ENCODE measurements at places on chromosomes 4 and X.

GRCh38 chrX:13201605-13202219 lies 118.1 kb downstream of the ATXN3L start:
- no peak for DNase-seq

DNA sequence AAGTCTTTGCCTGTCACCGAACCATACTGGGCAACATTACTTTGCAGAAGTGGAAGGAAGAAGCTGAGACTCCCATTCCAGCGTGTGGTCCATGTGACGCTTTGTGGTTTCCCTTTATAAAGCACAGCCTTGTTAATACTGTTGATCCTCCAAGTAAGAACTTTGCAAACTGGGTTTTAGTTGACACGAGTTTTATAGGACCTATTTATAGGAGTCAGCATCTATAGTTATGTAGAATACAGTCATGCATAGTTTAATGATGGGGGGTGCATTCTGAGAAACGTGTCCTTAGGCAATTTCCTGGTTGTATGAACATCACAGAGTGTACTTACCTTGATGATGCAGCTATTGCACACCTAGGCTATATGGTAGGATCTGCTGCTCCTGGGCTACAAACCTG lies 1879.4 kb upstream of the TENM3 start:
- DNase-seq, result no peak

DNA sequence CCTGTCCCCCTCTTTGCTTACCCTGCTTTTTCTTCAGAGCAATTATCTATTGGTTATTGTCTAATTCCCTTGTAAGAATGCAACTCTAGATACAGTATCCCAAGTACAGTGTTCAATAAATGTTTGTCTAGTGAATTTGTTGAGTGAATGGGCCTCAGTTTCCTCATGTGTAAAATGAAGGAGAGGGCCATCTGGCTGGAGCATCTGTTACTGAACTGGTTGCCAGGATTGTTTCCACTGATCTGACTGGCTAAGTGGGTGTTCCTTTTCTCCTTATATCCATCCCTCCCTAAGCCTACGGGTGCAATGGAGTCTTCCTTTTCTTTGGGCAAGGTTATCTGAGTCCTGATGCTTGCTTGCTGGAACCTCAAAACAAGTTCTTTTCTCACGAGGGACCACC lies 185.2 kb upstream of the RPS6KA3 start:
- no peak for DNase-seq

DNA sequence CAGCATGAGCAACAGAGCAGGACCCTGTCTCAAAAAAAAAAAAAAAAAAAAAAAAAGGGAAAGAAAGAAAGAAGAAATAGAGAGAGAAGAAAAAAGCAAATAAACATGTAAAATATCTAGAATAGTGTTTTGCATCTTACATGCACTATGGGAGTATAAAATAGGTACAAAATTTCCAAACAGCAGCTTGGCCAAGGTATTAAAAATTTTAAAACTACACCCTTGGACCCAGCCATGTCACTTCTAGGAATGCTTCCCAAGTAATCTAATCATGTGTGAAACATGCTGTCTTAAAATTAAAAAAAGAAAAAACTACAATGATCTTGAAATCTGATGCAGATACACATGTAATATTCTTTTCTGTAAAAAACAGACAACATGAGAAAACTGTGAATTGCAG lies 21.6 kb downstream of the IRF2 start:
- DNase-seq, result no peak

DNA sequence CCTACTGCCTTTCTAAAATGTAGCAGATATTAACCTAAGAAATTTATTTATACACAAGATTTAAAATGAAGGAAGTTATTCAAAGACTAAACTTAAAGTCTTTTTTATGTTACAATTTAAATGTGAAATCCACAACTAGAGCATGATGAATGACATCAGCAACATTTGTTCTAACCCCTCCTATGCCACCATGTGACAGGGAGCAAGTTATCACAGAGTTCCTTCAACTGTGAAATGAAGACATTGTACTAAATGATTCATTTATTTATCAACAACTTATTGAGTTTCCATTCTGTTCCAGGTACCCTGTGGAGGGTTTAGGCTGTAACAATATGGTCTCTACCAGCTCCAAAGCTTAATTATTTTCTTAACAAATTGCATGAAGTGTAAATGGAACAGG lies 76.9 kb downstream of the SLC39A8 start:
- DNase-seq, result no peak

DNA sequence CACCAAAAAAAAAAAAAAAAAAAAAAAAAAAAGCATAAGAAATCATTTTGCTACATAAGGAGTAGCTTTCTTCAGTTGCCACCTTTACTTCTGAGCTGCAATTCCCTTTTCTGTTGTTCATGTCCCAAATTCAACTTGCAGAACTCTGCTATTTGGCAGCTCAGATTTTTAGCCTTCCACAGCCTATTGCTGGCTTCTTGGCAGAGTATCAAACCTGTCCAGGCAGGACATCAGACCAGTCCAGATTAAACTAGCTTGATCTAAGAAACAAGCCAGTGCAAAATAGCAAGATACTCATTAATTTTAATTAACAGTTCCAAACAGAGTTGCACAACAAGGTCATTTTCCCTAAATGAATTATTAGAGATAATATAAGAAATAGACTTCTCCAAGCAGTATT lies 123.6 kb upstream of the NR3C2 start:
- DNase-seq, result no peak

- no peak for DNase-seq
Measured at GRCh38 chr4:74230902-74231499, 73.1 kb downstream of the MTHFD2L start.

GRCh38 chr4:55673424-55673823 lies 37.3 kb upstream of the NMU start:
- no peak for DNase-seq

GRCh38 chrX:261167-261918 lies 19.8 kb upstream of the PLCXD1 start:
- DNase-seq, result no peak

- DNase-seq, result no peak
Measured at GRCh38 chrX:102739657-102740056, 19.1 kb downstream of the GPRASP3 start.

GRCh38 chr4:149699642-149700041 lies 116.0 kb downstream of the IQCM start:
- DNase-seq, result no peak

- no peak for DNase-seq
Measured at GRCh38 chr4:181820553-181820952, 422.6 kb upstream of the TENM3 start.

GRCh38 chrX:2463973-2464676 lies 36.7 kb downstream of the DHRSX start:
- DNase-seq, result no peak

GRCh38 chr4:143404555-143404954 lies 67.9 kb downstream of the GAB1 start:
- no peak for DNase-seq

- no peak for DNase-seq
Measured at GRCh38 chrX:13717700-13718472, 16.5 kb downstream of the TRAPPC2 start.

DNA sequence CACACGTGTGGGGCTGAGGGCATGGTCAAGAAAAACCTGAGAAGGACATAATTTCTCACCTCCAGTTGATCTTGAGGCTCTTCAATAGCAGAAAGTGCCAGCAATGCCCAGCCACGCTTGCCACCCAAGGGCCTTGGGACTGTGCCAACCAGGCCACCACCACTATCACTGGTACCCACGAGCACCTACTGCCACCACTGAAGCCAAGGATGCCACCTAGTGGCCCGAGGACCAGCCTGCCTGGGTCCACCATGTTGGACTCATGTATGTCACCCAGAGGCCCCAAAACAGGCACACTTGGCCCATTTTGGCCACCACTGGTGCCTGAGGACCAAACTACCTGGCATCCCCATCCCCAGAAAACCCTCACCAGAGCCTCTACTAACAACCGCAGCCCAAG lies 191.8 kb downstream of the ADAM29 start:
- no peak for DNase-seq

DNA sequence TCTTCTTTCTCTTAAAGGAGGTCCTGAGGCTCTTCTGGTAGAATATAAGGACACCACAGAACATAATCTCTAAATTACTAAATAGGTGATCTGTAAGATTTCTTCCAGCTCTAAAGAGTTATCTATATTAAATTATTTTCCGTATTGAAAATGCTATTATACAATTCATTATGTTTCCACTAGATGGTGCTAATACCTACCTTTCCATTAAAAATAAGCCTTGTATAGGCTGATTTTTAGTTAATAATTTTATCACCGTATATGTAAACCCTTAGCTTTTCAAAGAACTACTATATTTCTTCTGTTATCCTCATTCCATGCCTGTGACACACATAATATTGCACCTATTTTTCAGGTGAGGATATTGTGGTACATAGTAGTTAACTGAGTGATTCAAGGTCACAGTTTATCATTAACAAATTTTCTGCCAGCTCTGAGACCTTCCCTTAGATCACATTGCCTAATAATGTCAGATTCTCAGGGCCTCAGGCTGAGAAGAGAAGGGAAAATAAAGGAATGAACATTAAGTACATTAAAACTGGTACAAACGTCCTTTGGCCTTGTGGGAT lies 138.8 kb downstream of the TEX11 start:
- DNase-seq, result no peak

GRCh38 chr4:168831919-168832762 lies 177.9 kb downstream of the CBR4 start:
- DNase-seq, result peak; percentile 44

- DNase-seq, result no peak
Measured at GRCh38 chr4:158722291-158722916, 792 bp downstream of the PPID start.

DNA sequence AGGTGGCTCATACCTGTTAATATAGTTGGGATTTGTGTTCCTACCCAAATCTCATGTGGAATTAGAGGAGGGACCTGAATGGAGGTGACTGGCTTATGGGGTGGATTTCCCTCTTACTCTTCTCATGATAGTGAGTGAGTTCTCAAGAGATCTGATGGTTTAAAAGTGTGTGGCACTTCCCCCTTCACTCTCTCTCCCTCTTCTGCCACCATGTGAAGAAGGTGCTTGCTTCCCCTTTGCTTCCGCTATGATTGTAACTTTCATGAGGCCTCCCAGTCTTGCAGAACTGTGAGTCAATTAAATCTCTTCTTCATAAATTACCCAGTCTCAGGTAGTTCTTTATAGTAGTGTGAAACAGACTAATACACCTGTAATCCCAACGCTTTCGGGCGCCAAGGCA lies 28.3 kb upstream of the WDR19 start:
- DNase-seq, result no peak

DNA sequence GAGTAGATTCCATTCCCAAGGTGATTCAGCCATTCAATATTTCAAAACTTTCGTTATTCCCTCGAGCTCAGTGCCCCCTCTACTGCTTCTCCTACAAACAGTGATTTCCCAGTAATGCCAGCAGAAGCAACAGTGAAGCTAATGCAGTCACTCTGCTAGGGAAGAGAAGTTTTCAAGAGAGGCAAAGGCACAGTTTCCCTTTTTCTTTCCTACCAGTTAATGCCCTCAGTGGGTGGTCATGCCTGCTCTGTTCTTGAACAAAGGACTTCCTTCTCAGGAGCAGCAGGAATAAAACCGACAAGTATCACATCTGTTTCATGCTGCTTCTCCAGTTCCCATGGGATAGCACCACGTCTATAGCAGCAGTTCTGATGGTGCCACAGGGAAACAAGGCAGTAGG lies 317.2 kb downstream of the TENM3 start:
- DNase-seq, result no peak

- no peak for DNase-seq
Measured at GRCh38 chr4:43968011-43968410, 480.6 kb downstream of the KCTD8 start.

- no peak for DNase-seq
Measured at GRCh38 chrX:15056044-15056443, 182.8 kb downstream of the MOSPD2 start.

GRCh38 chr4:86934147-86934770 lies 552 bp upstream of the AFF1 start:
- DNase-seq, result no peak

GRCh38 chrX:13742397-13743176 lies 8.0 kb downstream of the OFD1 start:
- no peak for DNase-seq

- no peak for DNase-seq
Measured at GRCh38 chrX:150621652-150622051, 53.2 kb downstream of the MTM1 start.

GRCh38 chr4:23932901-23933308 lies 43.1 kb upstream of the PPARGC1A start:
- no peak for DNase-seq

DNA sequence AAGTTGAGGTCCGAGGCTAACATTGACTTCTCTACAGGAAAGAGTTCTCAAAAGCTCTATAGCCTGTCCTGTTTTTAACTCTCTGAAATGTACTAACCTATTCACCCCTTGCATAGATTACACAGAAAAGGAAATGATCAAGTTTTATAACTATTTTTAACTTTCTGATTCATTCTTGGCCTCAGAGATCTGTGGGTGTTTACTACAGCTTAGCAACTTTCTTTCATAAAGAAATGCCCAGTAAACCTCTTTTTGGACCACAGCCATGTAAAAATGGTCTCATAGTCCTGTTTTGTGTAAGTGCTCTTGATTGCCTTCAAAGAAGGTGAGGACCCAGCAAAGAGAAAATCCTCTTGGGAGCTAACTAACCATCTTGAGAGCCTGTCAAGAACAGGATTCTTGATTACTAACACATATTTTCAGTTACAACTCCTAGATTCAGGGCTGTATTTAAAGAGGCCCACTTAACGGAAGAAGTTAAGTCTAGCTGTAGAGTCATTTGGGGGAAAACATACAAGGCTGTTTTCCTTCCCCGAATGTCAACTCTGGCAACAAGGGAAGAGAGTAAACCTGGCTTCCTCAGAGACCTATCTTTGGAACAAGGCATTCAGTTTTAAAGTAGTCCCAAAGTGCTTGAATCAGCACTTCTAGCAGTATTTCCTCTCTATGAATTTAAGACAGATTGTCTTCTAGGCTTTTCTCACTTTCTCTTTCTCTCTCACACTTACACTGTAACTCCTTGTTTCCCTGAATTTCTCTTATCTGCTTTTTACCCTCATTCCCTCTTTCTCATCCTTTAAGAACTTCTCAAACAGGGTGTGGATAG lies 78.2 kb downstream of the IL21 start:
- DNase-seq, result no peak

- peak; percentile 20 for DNase-seq
Measured at GRCh38 chrX:37745354-37745753, 34.5 kb upstream of the CYBB start.
